Kidney glomerular epithelial cell (primary cell): ENCODE measurements at places on chromosomes 7 and 10.

GRCh38 chr10:46069771-46070463, 23.8 kb upstream of the MSMB start:
- DNase-seq = no peak

- no peak for DNase-seq
These were observed 218.0 kb upstream of the GALNT17 start for GRCh38 chr7:70913924-70914323.

GRCh38 chr7:66198956-66199355, 6.2 kb upstream of the TPST1 start:
- no peak for DNase-seq

DNA sequence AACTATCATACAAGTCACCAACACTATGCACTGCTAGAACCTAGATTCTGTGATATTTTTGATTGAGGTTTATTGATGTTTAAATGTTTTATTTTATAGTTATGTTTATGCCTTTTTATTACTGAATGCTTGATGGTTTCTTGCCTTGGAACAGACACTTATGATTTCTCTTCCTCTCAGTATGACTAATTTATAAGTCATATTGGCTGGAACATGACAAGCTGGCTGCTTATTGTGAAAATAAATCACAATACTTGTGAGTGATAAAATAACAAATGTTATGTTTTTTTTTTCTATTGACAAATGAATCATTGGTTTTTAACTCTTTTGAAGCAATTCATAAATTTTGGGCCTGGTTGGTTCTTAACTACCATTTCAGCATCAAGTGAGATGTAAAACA, 142.0 kb upstream of the MALRD1 start:
- no peak for DNase-seq

DNA sequence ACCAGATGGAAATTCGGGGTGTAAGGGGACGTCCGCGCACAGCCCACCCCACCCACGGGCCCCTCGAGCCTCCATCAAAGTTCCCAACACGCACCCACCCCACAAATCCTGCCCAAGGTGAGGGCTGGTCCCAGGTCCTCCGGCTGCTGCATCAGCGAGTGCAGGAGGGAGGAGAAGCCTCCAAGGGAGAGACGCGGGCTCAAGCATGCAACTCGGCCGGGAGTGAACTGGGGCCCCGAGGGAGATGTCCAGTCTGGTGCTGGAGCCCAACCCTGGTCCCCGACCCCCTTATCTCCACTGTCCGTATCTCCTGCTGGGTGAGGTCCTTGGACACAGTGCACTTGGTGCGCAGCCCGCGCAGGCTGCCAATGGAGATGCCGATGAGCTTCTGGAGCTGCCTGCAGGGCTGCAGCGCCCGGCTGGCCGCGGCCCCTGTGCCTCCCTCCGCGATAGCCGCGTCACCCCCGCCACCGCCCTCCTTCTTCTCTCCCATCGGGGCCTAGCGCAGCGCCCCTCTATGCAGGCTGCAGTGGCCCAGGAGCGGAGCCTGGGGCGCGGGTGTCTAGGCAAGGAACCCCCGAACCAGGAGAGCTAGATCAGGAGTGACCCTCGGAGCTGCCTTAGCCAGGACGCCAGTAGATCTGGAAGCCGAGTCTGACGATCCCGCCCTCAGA, 489.2 kb downstream of the ZNF33B start:
- no peak for DNase-seq

GRCh38 chr7:40595129-40595528, 460.3 kb downstream of the SUGCT start:
- DNase-seq = no peak

DNA sequence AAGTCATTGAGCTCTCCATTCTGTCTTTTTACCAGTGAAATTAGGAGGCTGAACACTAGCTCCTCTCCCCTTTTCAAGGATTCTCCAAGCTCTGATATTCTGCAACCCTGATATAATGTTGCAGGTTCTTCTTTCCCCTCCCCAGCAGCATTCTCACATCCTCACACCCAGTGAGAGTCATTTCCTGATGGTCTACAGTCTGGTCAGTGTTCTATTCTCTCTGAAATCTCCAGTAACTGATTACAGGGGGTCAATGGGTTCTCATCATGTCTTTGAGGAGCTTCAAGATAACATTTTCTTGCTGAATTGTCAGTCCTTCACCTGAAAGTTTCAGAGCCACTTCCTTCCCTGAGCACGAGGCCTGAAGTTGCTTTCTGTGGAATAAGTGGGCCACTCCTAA, 299.4 kb downstream of the PTEN start:
- DNase-seq = no peak

GRCh38 chr10:79941146-79941545, 7.8 kb downstream of the SFTPD start:
- DNase-seq = no peak

GRCh38 chr7:48259463-48260280, 88.4 kb downstream of the ABCA13 start:
- no peak for DNase-seq

DNA sequence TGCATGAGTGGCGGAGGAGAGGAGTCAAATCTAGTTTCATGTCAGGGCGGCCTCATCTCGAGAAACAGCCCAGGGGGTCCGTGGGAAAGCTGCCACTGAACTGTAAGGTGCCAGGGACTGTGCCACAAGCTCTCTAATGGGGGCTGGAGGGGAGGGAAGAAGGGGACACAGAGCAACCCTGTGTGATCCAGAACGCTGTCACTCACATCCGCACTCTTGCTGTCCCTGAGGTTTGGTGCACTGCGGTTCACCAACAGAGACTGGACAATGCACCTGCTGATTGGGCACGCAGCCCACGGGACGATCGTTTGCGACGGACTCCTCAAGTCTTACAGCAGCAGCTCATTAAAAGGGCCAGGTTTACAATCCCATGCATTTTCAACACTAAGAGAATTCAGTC, 47.7 kb downstream of the AMZ1 start:
- DNase-seq = no peak

DNA sequence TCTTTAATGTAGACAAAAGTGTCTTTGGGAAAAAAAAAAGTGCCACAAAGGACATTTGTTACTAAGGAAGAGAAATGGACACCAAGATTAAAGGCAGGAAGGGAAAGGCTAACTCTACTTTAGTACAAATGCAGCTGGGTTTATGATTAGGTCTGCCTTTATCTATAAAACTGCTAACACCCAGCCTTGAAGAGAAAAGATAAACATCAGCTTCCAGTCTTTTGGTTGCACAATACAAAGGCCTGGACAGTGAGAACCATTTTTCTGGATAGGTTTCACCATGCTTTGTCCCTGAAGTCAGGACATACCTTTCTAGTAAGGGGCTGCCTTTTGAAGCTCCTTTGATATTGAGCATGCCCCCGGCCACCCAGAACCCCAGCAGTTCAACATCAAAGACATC, 45.1 kb downstream of the ZNF248 start:
- DNase-seq = no peak

- DNase-seq = no peak
These were observed at the start of gene GPER1 for GRCh38 chr7:1087952-1088920. Gene GPER1 (plus strand): TSS chr7:1088113. CDS start chr7:1091729, 3,616 bp downstream.

- no peak for DNase-seq
These were observed 1141.2 kb downstream of the SORCS1 start for GRCh38 chr10:106023329-106023728.

- peak; percentile 42 for DNase-seq
These were observed 132.1 kb downstream of the NRBF2 start for GRCh38 chr10:63265222-63265617.

DNA sequence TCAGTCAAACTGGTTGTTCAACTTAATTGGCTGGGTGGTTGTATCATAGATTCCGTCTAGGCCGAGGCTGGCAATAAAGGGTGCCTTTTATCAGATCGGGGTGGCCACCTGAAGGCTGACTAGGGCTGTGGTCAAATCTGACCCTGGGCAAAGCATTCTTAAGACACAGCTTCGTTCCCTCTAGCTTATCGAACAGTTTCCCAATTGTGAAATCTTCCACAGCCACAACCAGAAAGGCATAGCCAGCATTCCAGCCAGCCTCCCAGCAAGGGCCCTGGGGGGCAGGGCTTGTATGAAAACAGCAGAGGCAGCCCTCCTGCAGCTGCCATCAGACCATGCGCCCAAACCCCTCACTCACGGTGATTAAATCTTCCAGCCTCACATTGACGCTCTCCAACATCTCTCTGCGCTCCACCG, 42.5 kb upstream of the TMEM213 start:
- DNase-seq = peak; percentile 8

GRCh38 chr10:13206546-13207443, 27.4 kb downstream of the UCMA start:
- no peak for DNase-seq

- no peak for DNase-seq
These were observed 89.3 kb downstream of the DNMBP start for GRCh38 chr10:99920486-99920885.

GRCh38 chr7:22418251-22419046, 61.5 kb upstream of the RAPGEF5 start:
- DNase-seq = no peak

GRCh38 chr10:67697724-67698131, 1.7 kb upstream of the CTNNA3 start:
- peak; percentile 27 for DNase-seq

DNA sequence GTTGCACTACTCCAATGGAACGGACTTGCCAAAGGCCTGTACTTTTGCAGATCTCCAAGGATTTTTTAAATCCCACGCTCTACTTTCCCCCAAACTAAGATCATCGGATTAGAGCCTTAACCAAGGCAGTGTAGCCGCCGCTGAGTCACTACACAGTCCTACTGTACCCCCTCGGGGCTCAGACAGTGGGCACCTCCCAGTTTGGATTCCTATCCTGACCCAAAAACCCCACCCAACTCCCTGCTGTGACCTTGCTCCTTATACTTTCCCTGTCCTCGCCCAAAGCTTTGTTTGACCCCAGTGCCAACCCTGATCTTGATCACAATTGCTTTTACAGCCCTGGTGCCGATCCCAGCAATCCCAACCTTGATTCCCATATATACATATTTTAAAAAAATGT, 17.5 kb upstream of the PLAU start:
- DNase-seq = no peak

GRCh38 chr7:151590850-151591771, 71.4 kb upstream of the RHEB start:
- no peak for DNase-seq

DNA sequence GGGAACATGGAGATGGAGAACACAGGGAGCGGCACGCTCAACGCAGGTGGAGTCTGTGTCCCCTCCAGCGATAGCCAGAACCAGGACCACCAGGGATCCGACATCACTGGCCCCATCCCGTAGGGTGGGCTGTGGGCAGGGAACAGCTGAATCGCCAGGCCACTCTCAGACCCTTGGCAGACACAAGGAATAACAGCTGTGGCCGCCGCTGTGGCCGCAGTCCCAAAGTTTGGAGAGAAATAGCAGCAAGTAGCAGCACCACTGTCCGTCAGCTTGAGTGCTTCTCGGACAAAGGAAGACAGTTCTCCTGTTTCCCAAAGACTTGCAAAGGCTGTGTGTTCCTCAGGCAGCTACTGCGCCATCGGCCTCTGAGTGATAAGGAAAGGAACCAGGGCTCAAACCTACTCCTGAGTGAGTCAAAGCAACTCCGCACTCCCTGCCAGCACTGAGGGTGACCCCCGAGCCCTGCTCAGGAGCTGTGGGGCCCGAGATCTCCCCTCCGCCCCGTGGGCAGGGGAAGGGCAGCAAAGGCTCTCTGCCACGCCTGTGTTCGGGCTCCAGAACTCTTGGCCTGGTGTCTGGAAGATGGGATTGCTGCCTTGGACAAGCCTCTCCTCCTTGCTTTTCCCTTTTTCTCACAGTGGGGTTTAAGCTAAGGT, 82.3 kb upstream of the FAM20C start:
- no peak for DNase-seq

DNA sequence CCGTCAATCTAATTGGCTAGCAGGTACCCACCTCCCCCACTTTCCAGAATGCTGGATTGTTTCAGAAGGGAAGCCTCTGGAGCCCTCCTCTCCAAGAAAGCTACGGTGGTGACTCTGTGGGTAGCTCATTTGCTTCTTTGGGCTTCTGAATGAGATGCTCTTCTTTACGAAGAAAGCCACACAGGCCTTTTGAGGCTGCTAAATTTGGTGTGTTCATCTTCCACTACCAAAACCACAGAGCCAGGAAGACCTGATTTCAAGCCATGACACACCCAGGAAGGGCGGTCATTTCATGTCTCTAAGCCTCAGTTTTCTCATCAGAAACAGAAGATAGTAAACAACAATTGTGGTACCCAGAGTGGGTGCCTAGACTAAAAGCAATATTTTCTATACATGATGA, 901.2 kb downstream of the KCNMA1 start:
- DNase-seq = no peak

- no peak for DNase-seq
These were observed 1.9 kb downstream of the SFTPD start for GRCh38 chr10:79947083-79947415.

DNA sequence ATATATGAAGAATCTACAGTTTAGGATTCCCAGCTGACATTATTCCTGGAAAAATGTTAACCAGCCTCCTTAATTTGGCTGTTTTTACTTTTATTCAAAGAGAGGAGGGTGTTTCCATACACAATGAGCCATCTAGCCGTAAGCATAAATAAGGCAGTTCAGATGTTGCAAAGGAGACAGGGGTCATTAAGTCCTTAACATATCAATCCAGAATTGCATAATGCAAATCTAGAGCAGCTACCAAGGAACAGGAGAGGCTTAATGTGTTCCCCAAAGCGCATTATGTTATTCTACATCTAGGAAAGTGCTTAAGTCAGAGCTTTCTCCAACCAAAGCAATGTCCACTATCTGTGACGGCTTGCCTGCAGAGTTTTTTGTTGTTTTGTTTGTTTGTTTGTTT, 32.4 kb upstream of the TCF7L2 start:
- DNase-seq = no peak

- no peak for DNase-seq
These were observed 127.8 kb upstream of the CDK6 start for GRCh38 chr7:92964141-92964540.

DNA sequence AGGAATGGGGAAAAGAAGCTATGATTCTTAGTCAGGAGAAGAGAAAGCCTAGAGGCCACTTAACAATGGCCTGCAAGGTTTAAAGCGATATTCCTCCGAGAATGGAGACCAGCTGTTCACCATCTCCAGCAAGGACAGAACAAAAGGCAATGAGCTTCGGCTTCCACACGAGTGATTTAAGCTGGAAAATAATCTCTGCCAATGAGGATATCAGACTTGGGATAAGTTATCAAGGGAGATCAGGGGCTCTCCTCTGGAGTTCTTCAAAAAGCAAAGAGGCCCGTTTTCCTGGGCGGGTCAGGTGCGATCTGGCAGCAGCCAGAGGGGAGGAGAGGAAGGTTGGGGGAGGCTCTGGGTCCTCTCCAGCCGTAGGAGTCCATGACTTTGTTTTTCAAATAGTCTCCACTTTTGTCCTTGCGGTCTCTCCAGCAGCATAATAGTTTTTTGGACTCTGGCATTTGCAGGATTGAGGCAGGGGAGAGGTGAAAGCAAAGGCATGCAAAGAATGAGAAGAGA, 211.3 kb downstream of the SKIDA1 start:
- DNase-seq = no peak
